ENCODE measurements at places on chromosomes 1 and 21.
A peak's percentile ranks its signal among the peaks of the same experiment; 100 is the strongest.

GRCh38 chr1:9629445-9630201, 21.9 kb upstream of the PIK3CD start:
- DNase-seq, result peak; percentile 65

GRCh38 chr1:91700771-91701471, 185.0 kb downstream of the TGFBR3 start:
- no peak for DNase-seq

- no peak for DNase-seq
Observed at GRCh38 chr1:228091084-228091483, 8.6 kb downstream of the ARF1 start.

DNA sequence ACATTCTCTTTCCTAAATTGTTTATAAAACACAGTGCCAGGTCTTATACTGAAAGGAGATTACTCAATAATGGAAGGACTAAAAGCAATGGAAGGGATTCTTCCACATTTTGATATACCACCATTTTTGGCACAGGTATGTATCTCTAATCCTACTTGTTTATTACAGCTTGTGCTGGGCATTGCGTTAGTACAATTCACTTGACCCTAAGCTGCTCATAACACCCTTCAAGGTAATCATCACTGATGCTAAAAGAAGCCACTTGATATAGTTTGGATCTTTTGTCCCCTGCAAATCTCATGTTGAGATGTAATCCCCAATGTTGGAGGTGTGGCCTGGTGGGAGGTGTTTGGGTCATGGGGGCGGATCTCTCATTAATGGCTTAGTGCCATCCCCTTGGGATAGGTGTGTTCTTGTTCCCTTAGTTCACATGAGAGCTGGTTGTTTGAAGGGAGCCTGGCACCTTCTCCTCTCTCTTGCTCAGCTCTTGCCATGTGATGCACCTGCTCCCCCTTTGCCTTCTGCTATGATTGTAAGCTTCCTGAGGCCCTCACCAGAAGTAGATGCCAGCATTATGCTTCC, 71.1 kb downstream of the NIBAN1 start:
- no peak for DNase-seq

- DNase-seq, result no peak
Observed at GRCh38 chr1:31866450-31867032, 50.7 kb upstream of the SPOCD1 start.

- no peak for DNase-seq
Observed at GRCh38 chr21:36976228-36976861, 9.9 kb upstream of the HLCS start.

GRCh38 chr1:60227601-60228000, 154.0 kb upstream of the C1orf87 start:
- DNase-seq, result no peak

DNA sequence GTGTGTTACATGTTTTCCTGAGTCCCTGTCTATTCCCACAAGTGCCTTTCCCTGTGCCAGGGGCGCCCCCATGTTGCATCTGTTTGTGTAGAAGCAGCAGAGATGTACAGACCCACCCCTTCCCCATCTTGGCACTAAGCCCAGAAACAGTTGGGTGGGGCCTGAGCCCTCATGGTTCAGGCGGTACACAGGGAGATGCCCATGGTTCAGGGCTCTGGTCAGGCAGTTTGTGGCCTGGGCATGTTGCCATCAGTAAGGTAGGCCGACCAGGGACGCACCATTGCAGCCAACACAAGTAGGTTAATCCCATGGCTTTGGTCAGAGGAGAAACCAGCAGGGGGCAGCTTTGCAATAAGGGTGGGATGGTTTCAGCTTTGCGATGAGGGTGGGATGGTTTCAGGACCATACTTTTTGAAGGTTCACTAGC, 914 bp upstream of the ADGRB2 start:
- DNase-seq, result peak; percentile 61

DNA sequence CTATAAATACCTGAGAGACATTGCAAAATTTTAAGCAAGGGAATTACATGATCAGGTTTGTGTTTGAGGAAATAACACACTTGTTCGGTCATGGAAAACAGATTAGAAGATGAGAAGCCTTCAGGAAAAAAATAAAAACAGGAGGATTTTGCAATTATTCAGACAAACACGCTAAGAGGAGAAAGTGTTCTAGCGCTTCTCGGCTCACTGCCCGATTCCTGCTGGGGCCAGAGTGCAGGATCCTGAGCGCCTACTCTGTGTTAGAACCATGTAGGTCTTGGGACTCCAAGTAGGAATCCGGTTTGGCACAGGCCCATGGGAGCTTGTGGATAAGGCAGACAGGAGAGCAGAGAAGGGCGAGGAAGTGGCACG, 8.1 kb upstream of the PRELP start:
- DNase-seq, result peak; percentile 40

GRCh38 chr21:31201144-31201543, 142.9 kb downstream of the TIAM1 start:
- no peak for DNase-seq

DNA sequence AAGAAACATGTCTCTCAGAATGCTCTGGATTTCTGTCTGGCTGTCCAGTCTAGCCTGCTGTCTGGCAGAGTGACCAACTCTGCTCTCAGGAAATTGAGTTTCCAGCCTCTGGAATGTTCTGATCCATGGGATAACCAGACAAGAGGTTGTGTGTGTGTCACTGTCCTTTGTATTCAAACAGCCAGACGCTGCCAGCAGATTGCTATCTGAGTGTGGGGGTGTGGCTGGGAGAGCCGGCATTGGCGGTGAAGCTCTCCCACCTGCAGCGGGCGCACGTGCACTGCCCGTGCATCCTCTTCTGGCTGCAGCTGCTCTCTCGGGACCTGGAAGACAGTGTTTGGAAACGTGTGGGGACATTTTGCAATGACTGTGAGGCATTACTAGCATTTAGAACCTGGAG, 26.1 kb downstream of the PKP1 start:
- DNase-seq, result peak; percentile 55

DNA sequence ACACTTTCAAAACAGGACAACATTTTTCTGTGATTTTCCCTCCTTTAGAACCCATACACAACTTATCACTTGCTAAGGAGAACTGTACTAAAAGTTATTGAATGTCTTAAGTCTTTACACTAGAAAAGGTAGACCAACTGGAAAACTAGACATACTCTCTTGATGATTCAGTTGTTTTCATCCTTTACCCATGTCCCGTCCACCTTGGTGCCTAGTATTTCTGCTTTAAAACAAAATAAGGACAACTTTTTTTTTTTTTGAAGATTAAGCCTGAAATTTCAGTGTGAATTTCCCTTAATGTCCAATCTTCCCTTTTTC, 4.5 kb downstream of the CDKN2C start:
- no peak for DNase-seq

DNA sequence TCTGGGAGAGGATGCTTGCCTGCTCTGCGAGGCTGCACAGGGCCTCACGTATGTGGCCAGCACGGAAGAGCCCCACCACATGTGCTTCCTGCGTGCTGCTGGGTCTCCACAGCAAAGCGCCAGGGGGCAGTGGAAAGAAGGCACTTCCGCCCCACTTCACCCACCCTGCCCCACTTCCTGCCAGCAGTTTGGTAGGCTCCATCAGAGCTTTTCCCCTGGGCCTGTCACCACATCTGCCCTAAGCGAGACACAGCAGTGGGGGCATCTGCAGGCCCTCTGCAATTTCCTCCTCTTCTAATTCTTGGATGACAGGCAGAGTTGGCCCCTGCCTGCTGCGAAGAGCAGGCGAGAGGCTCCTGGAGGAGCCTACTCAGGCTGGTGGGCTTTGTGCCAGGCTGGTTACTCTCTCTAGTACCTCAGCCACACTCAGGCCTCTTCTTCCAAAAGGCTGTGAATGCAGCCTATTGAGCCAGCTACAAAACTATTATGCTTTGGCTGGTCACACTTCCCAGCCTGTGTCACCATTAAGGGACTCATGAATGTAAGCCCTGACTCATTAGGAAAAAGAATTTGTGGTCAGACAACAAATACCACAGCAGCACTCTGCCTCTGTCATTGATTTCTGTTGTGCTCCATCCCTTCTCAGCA, 25.0 kb downstream of the CD244 start:
- DNase-seq, result peak; percentile 50

- no peak for DNase-seq
Observed at GRCh38 chr1:169931795-169932231, 38.1 kb upstream of the SCYL3 start.

- DNase-seq, result no peak
Observed at GRCh38 chr1:212487774-212488435, 55.2 kb downstream of the NENF start.

GRCh38 chr1:46128344-46128743, 4.1 kb downstream of the PIK3R3 start:
- DNase-seq, result no peak

DNA sequence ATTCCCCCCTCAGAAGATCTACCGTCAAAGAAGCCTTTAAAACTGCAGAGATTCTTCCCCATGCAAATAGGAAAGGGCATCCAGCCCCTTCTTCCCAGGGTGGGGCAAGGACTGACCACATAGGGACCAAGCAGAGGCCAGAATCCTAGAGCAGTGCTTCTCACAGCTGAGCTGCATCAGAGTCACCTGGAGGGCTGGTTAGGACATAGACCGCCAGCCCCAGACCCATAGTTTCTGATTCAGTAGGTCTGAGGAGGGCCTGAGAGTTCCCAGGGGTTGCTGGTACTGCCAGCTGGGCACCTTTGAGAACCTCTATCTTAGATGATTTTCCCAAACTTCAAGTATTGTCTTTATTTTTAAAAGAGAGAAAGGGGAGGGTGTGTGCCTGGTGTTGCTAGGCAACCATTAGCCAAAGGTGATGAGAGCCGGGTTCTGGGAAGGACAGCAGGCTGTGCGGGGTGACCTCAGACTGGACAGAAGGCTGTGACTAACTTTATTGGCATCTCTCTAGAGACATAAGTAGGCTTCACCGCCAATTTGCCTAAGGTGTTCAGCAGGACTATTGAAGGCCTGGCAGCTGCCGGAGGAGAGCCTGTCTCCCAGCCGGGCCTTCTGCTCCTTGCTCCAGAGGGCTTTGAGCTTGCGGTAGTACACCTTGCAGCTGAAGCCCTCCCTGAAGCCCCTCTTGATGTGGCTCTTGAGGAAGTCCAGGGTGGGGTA, 3.0 kb downstream of the SPATA46 start:
- no peak for DNase-seq

GRCh38 chr1:64197076-64197475, 6.3 kb upstream of the UBE2U start:
- DNase-seq, result no peak

GRCh38 chr1:212962509-212962908, 12.2 kb downstream of the VASH2 start:
- no peak for DNase-seq

DNA sequence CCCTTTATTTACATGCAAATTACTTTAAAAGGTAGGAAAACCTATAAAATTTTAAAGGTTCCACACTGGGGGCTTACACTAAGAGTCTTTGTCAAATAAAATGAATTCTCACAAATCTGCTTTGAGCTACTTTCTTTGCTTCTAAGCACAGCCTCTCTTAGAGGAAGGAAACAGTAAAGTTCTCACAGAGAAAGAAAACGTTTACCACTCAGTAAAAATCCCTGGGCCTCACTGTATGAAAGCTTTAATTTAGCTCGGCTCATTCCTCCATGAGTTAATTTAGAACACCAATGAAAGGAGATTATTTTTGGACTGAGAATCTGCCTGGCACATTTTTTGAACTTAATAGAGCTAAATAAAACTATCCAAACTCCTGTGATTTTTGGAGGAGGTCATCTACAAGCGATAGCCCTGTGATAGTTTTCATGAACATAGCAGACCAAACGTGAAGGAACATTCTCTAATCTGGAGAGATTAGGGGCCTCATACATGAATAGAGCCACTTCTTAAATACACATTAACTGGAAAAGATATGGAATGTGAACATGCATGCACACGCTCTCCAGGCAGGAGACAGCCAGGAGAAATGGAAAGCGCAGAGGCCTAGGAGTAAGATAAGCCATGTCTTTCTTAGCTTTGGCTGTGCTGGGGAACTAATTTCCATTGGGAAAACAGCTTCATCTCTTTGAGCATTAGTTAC, 32.8 kb downstream of the PRRX1 start:
- no peak for DNase-seq

Data from stomach (tissue), 19 donors.